Suprapubic skin (tissue), 4 donors: ENCODE measurements at places on chromosomes 6 and 20.
A peak's percentile ranks its signal among the peaks of the same experiment; 100 is the strongest.

DNA sequence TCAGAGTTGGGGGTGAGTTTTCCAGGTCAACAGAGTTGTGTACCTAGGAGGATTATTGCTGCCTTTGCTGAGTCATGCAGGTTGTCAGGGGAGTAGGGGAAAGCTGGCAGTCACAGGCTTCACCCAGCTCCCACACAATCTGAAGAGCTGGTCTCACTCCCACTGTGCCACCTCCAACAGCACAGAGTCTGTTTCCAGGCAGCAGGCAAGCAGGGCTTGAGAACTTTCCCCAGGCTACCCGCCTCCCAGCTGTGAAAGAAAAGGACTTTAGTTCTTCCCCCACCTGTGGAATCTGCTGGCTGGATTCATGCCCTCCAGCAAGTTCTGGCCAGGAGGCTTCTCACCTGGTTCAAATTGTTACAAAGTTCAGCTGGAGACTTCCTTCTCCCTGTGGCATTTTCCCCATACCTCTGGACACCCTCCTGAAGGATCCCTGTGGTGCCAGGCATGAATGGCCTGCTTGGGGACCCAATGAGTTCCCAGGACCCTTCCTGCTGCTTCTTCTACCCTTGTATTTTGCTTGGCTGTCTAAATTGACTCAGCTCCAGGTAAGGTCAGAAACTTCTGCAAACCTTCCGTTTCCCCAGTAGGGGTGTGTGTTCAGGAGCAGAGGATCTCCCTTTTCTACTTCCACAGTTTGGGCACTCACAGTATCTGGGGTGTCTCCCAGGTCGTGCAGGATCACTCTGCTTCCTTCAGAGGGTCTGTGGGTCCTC, 378.1 kb upstream of the MAN1A1 start:
- H3K27me3 ChIP-seq = no peaks in the 10 kb centered on the region
- H3K27ac ChIP-seq = no peak overlapping the region
- H3K4me1 ChIP-seq = no peaks in the 10 kb centered on the region
- no peak overlapping the region for H3K4me3 ChIP-seq
- no peak for DNase-seq
- H3K36me3 ChIP-seq = no peaks in the 10 kb centered on the region

- no peaks in the 10 kb centered on the region for H3K36me3 ChIP-seq
- peak overlapping the region; percentile 28 for H3K27ac ChIP-seq
- no peak for DNase-seq
- no peaks in the 10 kb centered on the region for H3K27me3 ChIP-seq
Observed at GRCh38 chr6:112269114-112269513, 14.7 kb upstream of the LAMA4 start.

GRCh38 chr20:21396599-21397340, 556 bp downstream of the NKX2-4 start:
- peak overlapping the region; percentile 40 for H3K4me3 ChIP-seq
- DNase-seq = no peak
- no peaks in the 10 kb centered on the region for H3K36me3 ChIP-seq

- H3K4me1 ChIP-seq = peaks cover 5% of the 10 kb centered on the region
- no peak overlapping the region for H3K27ac ChIP-seq
- H3K4me3 ChIP-seq = no peak overlapping the region
- H3K36me3 ChIP-seq = no peaks in the 10 kb centered on the region
Observed at GRCh38 chr6:126072172-126072571, 85.8 kb downstream of the TRMT11 start.
